AG04449 (cell line): ENCODE measurements at places on chromosomes 3 and 15.

DNA sequence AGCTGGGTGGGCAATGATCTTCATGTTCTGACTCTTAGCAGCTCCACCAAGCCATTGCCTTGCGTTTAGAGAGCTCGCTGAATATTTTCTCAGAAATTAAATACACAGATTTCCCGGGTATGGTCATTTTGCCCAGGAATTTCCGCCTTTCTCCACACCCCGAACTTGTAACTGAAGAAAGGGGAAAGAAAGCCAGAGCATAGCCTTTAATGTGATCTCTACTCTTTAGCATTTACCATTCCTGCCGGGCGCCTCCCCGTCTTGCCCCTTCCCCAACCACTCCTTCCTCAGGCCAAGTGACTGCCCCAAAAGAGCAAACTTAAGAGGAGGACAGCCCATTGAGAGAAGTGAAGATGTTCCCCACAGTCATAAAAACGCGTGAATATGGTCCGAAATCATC lies 53.1 kb downstream of the LMCD1 start:
- no peak for DNase-seq

GRCh38 chr3:117200962-117201361 lies 491.4 kb downstream of the TUSC7 start:
- DNase-seq = no peak

DNA sequence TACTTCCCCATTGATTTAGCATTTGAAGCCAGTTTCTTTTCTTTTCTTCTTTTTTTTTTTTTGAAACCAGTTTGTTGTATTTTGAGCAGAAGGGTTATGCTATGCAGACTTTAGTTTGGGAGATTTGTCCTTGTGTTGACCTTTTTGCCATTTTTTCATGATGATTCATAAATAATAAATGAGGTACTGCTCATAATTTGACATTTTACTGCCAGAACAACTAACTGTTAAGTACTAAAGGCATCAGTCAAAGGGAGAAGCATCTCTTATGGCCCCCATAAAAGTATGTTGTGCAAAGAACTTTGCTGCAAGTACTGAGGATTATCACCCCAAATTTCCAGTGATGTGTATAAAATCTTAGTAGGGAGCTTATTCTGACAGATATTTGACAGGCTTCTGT lies 1.7 kb upstream of the GPR87 start:
- DNase-seq = no peak

DNA sequence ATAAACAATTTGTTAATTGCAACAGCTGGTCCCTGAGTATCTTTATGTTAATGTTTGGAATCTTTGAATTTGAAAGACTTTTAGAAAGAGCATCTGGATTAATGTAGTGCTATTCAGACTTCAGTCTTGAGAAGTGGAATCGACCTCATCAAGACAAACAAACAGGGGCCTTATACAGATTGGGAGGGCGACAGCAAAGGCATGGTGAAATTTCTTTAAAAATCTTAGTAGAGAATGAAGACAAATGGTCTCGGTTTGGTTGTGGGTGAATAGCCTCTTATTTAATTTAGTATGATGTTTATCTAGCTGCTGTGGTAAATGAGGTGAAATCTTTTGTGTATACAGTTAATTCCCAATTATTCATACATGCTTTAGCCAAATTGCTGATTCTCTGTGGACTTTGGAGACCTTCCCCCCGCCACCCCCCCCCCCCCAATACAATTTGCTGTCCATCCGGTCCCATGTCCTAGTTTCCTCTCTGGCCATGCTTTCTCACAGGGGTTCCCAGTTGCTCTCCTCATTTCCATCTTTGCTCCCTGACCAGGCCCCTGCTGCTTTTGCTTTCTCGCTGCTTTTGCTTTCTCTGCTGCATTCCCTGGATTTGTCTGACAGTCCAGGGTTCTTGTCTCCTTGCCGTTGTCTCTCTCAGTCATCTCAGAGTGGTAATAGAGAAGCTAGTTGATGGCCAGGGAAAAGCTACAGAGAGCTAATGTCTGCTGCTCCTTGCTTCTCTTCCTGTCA lies 135.3 kb downstream of the FNDC3B start:
- no peak for DNase-seq

- DNase-seq = no peak
These were observed 4.5 kb upstream of the C15orf39 start for GRCh38 chr15:75197062-75197630.

DNA sequence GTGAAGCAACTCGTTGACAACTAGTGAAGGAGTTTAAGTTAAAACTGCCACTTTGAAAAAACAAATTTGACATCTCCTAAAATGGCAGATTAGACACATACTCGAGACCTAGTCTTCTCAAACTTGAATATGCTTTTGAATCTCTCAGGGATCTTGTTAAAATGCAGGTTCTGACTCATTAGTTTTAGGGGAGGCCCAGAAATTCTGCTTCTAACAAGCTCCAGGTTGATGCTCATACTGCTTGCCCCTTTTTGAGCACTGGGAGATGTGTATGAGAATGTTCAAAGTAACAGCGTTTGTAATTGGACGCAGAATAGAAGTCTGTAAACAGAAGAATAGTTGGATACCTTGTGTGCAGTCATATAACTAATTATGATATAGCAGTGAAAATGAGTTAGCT lies 1.6 kb downstream of the C3orf38 start:
- no peak for DNase-seq

DNA sequence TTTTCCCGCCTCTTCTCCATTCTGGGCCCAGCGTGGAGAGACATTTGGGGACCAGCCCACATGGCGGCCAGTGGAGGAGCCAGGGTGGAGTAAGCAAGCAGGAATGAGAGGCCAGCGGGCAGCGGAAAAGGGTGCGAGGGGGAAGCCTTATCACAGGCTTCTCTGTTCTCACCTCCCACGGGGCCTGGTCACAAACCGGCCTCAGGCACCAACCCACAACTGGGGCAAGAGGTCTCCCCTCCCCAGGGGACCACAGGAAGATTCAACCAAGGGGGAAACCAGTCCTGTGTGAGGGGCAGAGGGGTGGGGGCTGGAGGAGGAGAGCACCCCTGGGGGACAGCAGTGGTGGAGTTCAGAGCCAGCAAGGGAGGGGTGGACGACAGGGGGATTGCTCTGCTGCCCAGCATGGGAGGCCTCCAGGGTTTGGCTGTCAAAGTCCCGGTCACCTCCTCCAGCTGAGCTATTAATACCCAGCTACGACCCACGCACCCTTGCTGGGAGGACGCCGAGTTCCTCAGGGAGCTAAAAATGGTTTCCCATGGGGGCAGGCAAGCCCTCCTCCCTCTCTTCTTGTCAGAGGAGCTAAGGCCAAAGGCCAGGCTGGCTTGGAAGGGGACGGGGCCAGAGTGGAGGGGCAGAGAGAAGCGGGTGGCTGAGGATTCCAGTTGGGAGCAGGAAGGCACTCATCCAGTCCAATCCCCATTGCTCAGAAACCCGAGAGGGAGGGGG lies 23.8 kb upstream of the RPL29 start:
- DNase-seq = no peak

DNA sequence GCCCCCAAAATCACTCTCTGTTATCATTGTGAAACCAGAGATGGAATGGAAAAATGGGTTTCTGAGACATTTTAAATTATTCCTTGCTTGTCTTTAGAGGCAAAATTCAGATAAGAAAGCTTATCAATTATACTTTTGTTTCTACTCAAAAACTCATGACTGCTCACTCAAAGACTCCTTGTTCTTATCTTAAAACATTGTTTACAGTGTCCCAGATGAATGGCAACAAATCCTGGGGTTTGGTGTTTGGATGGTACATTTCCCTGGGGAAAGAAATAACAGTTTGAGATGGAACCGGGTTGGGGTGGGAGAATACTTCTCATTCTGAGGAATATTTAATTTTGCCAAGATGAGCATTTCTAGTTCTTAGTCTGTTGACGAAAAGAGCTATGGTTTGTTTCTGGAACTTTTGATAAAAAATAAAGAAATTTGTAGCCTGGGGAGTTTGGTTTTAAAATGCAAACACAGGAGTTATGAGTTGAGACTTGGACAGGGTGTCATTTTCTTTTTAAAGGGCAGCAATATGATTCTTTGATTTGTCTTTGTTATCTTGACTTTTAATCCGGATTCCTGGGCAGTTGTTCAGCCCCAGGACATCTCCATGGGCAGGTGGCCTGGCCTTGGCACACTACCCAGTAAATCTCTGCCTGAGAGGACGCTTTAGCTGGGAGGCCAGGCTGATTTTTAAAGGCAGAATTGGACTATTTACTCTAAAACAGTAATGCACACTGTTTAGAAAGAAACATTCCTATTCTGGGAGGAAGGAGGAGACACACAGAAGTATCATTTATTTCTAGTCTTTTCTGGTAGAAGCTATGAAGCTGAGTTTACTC lies 32.4 kb downstream of the BTD start:
- no peak for DNase-seq

GRCh38 chr3:38049358-38050126 lies 10.5 kb downstream of the DLEC1 start:
- DNase-seq = no peak

GRCh38 chr15:59818336-59818735 lies 129.2 kb upstream of the BNIP2 start:
- no peak for DNase-seq

DNA sequence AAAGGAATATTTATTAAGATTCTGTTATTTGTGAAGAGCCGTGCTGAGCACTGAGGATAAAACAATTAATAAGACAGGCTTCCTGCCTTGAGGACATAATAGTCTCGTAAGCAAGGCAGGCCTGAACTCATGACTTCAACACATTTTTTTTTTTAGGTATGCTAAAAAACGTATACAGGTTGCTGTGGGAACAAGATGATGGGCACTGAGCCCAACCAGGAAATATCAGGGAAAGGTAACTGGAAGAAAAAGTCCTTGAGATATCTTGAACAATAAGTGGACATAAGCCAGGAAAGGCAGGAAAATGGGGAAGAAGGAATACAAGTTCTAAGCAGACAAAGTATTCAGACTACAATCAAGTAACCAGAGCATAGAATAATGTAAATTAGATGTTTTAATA lies 26.1 kb downstream of the CERS3 start:
- no peak for DNase-seq

DNA sequence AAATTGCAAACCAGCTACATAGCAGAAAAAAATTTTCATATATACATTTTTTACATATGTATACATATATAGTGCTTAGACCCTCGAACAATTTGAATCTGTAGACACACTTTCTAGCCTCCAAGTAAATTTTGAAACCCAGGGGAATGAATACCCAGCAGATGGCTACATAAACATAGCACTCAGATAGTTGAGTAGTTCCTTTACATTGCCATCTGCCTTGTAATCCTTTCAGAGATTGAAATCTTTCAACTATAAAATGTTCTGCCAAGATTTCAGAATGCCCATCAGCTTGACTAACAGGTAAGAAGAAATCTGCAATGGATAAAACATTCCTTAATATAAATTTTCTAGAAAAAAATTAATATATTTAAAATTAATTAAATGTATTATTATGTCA lies 1333.5 kb upstream of the CADM2 start:
- no peak for DNase-seq

GRCh38 chr3:114122027-114122709 lies 56.7 kb downstream of the DRD3 start:
- DNase-seq = no peak

DNA sequence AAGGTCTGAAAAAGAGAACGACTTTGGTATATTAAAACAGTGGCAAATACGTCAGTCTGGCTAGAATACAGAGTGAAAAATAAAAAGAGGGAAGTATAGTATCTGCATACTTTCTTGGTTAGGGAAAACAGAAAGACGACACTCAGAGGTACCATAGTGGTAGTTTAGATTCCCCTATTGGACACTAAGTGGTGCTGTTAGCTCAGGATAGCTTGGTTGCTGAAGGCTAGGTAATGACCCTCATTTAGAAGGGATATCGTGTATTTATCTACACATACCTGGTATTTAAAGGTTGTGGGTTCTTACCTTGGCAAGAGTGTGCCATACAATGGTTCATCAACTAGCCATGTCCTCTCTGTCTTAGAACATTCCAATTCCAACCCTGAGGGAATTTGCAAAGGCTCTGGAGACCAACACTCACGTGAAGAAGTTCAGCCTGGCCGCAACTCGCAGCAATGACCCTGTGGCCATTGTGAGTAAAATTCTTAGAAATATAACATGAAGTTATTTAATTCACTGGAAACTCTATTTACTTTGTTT lies 31.0 kb downstream of the TMOD2 start:
- DNase-seq = no peak

GRCh38 chr3:112980080-112980479 lies 5.2 kb upstream of the CD200R1 start:
- no peak for DNase-seq

DNA sequence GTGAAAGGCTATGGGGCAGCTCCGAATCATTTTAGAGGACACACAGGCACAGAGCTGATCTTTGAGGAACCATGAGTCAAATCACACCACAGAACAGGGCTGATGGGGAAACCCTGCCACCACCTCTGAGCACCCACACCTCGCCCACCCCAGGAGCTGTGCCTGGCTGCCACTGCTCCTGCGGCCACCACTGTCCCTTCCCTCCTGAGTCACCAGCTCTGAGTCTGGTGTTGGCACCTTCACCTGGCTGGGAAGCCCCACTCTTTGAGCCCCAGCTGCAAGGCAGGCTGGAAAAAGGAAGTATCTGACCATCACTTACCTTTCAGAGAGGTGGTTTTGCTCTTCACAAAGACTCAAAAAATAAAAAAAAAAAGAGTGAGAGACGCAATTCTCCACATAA lies 63.6 kb upstream of the MEF2A start:
- DNase-seq = no peak

DNA sequence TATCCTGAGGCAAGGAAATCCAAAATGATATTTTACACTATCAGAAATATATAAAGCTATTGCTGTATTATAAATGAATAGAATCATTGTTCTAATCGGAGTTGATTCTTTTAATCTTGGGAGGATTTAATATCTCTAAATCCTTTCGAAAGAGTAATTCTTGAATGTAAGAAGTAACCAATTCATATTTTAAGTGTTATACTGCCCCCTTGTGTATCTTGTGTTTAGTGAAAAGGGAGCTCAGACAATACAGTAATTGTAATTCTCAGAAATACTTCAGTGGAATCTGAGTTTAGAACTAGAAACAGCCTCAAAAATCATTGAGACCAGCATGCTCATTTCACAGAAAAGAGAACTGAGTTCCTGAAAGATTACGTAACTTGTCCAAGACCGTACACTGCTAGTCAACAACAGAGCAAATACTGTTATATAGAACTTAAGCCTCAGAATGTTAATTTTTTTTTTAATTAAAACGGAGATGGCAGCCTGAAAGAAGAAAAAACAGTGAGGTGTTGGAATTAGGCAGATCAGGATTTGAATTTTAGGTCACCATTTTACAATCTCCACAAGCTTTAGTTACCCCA lies 42.9 kb downstream of the PLCH1 start:
- DNase-seq = peak; percentile 3

DNA sequence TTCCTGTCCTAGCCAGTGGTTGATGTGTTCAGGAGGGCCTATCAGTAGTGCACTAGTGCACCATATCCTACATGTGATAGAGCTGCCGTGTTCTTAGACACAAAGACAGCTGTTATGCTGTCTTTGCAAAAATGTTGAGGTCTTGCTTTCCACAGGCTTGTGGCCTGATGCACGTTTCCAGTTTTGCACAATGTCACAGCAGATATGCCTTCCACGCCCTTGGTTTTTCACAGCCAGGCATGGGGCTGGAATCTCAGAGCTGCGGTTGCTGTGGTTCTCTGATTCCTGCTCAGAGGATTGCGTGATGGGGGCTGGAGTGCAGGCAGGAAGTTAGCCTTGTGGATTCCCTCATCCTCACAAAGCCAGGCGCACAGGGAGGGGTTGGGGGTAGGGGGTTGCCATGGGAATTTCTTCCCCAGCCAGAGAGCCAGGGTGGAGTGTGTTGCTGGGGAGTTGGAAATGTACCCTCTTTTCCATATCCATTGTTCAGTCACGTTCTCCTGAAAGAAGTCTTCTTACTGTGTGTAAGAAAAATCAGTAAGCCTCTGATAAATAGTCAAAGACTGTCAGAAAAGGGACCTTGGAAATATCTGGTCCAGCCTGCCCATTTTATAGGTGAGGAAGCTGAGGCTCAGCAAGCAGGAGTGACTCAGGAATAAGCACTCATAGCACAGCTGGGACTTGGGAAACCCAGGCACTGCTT lies 79.4 kb downstream of the SMAD3 start:
- peak; percentile 86 for DNase-seq
